Activated CD4-positive, alpha-beta memory T cell treated with anti-CD3 and anti-CD28 coated beads, Interleukin-2, amount 10 ng/mL, durations not matched to agents 7 days and 5 days (primary cell): ENCODE measurements at places on chromosomes 11 and 22.

- DNase-seq: no peak
These were observed 125.4 kb downstream of the CASP12 start for GRCh38 chr11:104772806-104773241.

DNA sequence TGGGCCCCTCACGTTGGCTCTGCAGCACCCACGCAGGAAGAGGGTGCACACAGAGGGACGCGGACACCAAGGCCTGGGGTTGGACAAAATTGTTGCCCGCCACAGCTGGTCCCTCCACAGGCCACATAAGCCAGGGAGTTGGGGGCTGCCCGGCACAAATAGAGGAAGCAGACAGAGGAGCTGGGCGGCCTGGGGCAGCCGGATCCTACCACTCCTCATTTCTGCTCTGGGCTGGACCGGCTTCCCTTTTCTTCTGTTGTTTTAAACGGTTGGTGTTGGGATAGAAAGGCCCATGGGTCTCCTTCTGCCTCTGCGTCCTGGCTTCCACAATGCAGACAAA lies 36.4 kb upstream of the LINC01488 start:
- no peak for DNase-seq

- no peak for DNase-seq
These were observed 2.9 kb downstream of the SF3B2 start for GRCh38 chr11:66055021-66055420.

DNA sequence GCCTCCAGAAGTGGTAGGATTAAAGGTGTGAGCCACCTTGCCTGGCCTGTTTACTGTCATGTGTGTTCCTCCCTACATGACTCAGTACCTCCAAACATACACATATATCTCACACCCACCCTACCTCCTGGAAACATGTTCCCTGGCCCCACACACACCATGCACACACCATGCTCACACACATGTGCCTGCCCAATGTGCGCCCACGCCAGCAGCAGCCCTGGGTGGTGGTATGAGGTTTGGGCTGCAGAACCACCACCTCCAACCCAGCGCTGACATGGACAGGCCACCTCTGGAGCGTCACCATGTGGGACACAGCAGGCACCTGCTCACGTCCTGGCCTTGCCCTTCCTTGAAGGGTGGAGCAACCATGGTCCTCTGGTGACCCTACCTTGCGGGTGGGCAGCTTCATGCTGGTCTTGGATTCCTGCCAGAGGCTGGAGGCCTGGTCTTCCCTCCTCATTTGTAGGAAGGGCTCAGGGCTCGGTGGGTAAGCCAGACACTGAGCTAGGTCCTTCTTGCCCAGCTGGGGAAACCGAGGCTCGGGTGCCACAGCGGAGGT lies 37.9 kb downstream of the KIAA1671 start:
- DNase-seq: no peak

GRCh38 chr11:131488238-131488637 lies 117.8 kb downstream of the NTM start:
- DNase-seq: no peak

GRCh38 chr11:59669611-59670009 lies 773 bp upstream of the PATL1 start:
- DNase-seq: no peak

- no peak for DNase-seq
These were observed 3.7 kb downstream of the OSBP start for GRCh38 chr11:59611570-59612565.

GRCh38 chr11:36404831-36405230 lies 105.2 kb downstream of the TRAF6 start:
- no peak for DNase-seq

- DNase-seq: no peak
These were observed 116.8 kb downstream of the RRAS2 start for GRCh38 chr11:14242187-14242586.

GRCh38 chr11:73225001-73225686 lies 7.1 kb downstream of the P2RY2 start:
- no peak for DNase-seq
